Bronchial smooth muscle cell (primary cell): ENCODE measurements at places on chromosomes 1 and 21. TPM values are rescaled to one million over a fixed set of nuclear protein-coding genes. Genes with fewer than 3 reads are reported as not detected.

Gene CDK11A
- 12.3 and 13.6 TPM in 2 replicates for total RNA-seq

Gene DVL1
- 67.0 and 107 TPM in 2 replicates for total RNA-seq

Gene PGLYRP4
- total RNA-seq = not detected in 2 replicates

Gene GBP4
- 0.16 and 0.26 TPM in 2 replicates for total RNA-seq

Gene CXADR
- total RNA-seq = 0.16 and 0.26 TPM in 2 replicates
